ENCODE measurements at places on chromosomes 5 and 9. TPM values are rescaled to one million over a fixed set of nuclear protein-coding genes. Genes with fewer than 3 reads are reported as not detected.

DNA sequence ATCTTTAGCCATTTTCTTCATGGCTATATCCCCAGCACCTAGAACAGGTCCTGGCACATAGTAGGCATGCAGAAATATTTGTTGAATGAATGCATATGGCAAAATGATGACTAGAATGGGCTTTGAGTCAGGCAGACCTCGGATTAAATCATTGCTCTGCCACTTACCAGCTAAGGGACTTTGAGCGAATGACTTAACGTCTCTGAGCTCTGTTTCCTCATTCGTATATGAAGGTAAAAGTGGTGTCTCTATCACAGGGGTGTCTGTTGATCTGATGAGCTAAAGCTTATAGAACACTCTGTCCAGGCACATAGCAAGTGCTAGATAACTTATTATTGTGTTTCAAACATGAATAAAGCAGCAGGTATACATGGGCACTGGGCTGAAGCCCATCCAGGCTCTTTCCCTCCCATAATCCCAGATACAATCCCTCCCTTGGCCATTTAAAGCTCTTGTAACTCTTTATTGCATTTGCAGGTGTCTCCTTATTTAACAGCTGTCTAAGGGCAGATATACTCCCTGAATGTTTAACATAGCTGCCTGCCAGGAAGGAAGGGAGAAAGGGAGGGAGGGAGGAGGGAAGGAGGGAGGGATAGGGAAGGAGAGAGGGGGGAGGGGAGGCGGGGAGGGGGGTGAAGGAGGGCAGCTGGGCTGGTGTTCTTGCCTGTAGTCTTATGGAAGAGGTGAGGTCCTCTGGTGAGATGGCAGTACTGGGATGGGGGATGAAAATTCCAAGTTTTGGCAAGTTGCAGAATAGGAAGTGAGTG, 23.2 kb upstream of the STXBP1 start:
- no peak for DNase-seq

DNA sequence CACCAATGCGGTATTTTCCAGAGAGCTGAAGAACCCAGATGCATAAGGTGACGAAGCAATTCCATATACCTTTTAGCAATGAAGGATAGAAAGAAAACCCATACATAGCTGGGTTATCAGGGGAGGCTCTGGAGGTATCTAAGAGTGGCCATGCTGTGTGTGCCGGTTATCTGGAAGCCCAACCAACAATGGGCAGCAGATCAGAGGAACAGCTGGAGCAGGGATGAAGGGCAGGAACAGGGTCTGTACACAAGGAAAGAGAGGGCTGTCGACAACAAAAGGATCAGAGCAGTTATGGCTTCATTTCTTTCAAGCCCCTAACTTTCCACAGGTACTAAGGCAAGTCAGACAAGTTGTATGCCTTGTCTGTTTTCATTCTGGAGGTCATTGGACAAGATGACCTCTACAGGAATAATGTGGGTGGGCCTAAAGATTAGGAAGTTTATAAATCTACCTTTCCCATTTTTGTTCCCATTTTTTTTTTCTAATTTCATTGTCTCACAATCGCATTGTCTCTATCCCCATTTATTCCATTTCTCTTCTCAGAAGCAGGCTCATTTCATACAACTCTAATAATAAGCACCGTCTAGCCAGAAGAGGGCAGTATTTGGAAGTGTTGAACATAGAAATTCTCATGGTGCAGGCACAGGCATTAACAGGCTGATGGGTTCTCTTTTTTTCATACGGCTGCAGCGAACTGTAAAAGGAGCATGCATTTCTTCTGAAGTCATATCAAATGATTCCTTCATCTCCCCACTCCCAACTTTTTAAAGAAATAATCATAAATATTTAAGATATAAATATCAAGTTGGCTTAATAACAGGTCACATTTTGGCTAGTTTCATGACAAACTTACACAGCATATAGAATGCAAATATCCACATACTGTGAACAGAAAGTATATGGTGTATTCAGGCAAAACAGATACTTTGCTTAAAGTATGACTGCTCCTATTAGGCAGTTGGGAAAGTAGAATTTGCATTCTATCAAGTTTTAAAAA, 63.5 kb downstream of the ZNF474 start:
- DNase-seq: peak; percentile 62

DNA sequence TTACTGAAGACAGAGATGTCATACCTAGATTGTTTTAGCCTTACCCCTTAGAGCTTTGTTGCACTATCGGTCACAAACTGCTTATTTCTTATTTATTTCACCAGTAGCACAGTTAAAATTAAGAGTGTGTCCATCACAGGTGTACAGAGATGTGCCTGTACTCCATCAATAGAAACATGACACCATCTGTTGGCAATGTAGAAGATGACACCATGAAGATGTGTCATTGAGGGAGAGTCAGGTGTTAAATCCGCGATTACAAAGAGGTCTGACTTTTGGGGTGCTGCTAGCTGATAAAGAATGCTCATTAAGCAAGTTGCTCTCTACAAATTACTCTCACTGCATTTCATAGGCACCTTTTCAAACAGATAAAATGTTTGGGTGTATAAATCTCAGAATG, 164.4 kb downstream of the SMARCA2 start:
- peak; percentile 44 for DNase-seq

DNA sequence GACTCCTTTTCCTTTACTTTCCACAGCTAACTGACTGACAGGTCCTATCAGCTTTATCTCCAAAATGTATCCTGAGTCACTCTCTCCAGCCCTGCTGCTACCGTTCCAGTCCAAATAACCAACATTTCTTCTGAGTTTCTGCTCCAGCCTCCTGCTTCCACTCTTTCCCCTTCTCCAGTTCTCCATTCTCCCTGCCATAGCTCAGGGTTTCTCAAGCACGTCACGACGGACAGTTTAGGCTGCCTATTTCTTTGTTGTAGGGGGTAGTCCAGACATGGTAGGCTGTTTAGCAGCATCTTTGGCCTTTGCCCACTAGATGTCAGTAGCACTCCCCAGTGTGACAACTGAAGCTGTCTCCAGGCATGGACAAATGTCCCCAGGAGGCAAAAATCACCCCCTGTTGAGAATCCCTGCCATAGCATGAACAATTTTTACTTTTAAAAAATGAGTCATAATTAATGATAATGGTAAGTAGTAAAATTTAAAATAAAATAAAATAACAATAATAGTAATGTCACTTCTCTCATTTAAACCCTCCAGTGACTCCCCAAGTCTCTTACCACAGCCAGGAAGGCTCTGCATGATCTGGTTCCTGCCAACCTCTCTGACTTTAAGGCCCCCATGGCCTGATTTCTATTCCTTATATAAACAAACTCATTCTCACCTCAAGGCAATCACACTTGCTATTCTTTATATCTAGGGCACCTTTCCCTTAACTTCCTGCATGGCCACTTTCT, 105.4 kb upstream of the FER start:
- peak; percentile 54 for DNase-seq

- DNase-seq: no peak
Observed at GRCh38 chr5:110072651-110073050, 382.9 kb downstream of the MAN2A1 start.

DNA sequence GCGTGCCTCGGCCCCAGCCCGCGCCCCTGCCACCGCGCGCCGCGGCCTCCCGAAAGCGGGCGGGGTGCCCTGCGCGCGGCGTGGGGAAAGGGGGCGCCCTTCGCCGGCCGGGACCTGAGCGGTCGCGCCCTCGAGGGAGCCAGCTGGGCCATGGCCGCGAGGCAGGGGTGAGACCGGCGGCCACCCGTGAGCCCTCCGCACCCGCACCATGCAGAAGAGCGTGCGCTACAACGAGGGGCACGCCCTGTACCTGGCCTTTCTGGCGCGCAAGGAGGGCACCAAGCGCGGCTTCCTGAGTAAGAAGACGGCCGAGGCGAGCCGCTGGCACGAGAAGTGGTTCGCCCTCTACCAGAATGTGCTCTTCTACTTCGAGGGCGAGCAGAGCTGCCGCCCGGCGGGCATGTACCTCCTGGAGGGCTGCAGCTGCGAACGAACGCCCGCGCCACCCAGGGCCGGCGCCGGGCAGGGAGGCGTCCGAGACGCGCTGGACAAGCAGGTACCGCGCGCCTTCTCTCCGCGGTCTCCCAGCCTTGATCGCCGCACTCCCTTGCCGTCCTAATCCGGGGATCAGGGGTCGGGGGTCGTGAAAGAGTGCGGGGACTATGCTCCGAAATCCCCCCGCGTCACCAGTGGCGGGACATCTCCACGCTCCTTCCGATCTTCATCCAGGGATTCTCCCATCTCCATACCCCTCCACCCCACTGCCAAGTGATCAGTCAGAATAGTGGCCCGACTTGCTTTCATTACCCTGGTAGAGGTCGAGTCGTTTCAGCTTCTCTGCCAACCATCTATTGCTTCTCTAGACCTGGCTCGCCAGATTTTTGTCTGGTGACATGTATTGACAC, 590 bp downstream of the RASGRF2 start:
- peak; percentile 31 for DNase-seq

The PAPPA gene
- 0.33 TPM for total RNA-seq

GRCh38 chr5:149745943-149746324, 15.8 kb downstream of the PPARGC1B start:
- no peak for DNase-seq

GRCh38 chr5:72387985-72388384, 67.8 kb downstream of the PTCD2 start:
- peak; percentile 80 for DNase-seq

DNA sequence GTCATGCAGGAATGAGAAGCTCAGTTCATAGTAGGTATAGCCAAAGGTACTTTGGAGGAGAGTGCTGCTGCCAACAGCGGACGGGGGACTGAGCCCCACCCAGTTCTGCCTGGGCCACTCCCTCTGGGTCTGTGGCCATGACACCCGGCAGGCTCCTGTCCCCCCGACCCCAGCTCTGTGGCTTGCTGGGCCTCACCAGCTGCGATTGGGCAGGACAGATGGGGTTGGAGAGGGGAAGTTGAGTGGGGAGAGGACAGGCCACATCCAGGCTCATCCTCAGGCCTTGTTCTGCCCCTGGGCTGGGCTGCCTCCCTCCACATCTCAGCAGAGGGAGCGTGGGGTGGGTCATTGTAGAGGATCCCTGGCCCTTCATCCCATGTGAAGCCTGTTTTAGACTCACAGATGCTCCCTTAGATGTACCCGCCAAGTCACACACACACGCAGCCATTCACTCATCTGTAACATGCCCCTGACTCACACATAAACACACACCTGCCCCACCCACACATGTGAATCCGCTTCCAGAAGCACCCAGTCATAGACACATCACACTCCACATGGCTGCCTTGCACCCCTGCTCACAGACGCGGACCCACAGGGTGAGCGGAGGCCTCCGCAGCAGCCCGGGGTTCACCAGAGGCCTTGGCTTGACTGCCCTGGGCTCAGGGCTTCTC, 48.8 kb downstream of the NTNG2 start:
- peak; percentile 71 for DNase-seq

DNA sequence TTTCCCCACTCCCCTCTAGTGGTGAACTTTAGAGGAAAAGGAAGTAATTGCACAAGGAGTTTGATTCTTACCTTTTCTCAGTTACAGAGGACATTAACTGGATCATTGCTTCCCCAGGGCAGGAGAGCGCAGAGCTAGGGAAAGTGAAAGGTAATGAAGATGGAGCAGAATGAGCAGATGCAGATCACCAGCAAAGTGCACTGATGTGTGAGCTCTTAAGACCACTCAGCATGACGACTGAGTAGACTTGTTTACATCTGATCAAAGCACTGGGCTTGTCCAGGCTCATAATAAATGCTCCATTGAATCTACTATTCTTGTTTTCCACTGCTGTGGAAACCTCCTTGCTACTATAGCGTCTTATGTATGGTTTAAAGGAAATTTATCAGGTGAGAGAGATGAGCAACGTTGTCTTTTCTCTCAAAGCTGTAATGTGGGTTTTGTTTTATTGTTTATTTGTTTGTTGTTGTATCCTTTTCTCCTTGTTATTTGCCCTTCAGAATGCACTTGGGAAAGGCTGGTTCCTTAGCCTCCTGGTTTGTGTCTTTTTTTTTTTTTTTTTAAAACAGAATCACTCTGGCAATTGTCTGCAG, 25.3 kb downstream of the SLC22A5 start:
- DNase-seq: no peak

DNA sequence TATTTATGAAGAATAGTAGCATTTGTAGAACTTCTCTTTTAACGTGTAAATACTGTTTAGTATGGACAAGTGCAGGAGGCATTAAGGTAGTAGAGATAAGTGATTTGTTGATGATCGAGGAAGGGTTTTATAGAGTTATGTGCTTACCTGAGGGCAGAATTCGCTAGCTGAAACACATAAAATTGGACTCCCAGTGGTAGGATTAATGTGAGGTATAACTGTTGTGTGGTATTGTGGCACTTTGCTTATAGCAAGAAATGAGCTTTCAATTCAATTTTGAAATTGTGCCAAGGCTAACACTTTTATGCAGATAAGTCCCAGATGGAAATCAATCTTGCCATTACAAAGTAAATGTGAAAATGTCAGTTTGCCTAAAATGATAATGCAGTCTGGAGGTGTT, 1.2 kb downstream of the AP3S1 start:
- DNase-seq: no peak

The PCDHGC3 gene
- 76.3 TPM for total RNA-seq

The CYSRT1 gene
- total RNA-seq: 2.2 TPM

DNA sequence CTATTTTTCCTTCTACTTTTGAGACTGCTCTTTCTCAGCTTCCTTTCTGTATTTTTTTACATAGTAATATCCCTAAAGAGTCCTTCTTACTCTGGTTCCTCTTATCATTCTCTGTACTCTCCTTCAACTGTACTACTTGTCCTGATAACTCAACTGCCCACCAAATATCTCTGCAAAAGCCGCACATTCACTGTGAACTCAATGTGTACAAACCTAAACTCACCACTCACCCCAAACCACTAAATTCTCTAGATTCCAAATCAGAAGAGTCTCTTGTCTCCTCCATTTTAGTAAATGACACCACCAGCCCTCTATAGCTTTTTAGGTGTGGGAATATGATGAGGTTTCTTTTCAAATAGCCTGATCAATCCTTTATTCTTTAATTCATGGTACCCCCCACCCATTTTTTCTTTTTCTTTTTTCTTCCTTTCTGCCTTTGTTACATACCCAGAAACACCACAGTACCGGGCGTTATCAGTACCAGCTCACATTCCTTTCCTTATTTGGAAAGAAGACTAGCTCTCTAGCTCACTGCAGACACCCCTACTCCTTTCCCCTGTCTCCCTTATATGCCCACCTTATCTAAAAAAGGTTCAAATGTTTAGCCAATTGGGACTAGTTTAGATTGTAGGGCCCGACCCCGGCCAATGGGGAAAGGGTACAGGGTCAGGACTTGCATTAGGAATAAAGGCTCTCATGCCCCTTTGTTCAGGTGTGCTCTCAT, 63.1 kb upstream of the RANBP6 start:
- DNase-seq: no peak

The LIFR gene
- total RNA-seq: 26.3 TPM

The PCDHAC2 gene
- 13.1 TPM for total RNA-seq
